SW 1271 (cell line): ENCODE measurements at places on chromosomes 3 and 15.

DNA sequence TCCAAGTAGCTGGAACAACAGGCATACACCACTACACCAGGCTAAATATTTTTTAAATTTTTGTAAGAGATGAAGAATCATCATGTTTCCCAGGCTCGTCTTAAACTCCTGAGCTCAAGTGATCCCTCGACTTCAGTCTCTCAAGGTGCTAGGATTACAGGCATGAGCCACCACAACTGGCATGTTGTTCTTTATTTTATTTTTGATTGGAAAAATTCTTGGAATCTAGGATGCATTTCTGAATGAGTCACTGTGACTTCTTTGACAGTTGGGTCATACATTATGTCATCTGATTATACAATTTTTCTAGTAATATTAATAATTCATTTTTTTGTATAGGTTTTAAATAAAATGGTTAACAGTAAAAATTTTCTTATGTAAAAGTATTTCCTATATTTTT is 870.2 kb downstream of the SI start:
- DNase-seq = no peak

GRCh38 chr3:123432832-123433523 is 15.9 kb downstream of the ADCY5 start:
- no peak for DNase-seq

DNA sequence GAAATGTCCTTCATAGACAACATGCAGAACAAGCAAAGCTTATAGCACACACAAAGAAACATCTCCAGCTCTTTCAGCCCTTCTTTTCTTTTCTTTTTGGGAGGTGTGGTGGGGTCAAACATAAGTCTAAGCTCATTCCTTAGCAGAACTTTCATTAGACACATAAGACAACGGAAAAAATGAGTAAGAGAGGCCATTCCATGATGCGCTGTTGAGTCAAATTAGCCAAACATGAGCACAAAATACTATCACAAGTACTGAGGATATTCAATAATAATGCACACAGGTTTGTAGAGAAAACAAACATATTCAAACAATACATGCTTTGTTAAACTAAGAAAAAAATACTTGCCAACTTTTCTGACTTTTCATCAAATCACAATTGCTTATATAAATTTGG is 83.0 kb downstream of the PLOD2 start:
- no peak for DNase-seq

GRCh38 chr15:89647191-89647851 is 7.9 kb downstream of the KIF7 start:
- no peak for DNase-seq

DNA sequence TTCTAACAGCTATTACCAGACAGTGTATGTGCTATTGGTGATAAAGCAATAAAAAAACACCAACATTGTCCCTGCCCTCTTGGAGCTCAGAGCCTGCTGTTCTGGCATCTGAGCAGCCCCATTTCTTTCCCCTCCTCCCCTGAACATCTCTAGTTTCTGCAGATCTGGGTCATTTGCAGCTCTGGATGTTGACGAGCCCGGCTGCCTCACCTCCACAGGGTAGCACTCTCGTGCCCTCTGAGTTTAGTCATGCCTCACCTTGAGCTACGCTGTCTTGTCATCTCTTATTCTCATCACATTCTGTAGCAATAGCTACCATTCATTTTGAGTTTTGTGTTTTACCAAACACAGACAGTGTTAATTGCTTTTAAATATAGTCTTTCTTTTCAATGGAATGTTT is 30.0 kb upstream of the GPR171 start:
- no peak for DNase-seq

DNA sequence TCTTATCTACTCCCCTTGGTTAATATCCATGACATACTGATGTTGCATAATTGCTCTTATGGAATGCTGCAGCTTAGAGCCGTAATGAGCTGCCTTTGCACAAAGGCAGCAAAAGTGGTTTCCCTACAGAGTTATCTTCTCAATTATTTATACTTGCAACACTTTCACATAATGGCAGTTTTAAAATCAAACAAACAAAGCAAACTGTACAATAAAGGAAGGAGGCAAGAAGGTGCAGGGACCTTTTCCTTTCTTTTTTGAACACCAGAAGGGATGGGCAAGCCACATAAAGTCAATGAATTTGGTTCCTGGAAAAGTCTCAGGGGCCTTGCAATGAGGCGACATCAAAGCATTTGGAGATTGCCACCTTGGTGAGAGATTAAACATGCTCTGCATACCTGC is 188.0 kb downstream of the MEIS2 start:
- DNase-seq = no peak

GRCh38 chr3:167876620-167877281 is 141.2 kb downstream of the SERPINI1 start:
- DNase-seq = no peak

GRCh38 chr3:25405335-25405734 is 22.7 kb upstream of the RARB start:
- no peak for DNase-seq

DNA sequence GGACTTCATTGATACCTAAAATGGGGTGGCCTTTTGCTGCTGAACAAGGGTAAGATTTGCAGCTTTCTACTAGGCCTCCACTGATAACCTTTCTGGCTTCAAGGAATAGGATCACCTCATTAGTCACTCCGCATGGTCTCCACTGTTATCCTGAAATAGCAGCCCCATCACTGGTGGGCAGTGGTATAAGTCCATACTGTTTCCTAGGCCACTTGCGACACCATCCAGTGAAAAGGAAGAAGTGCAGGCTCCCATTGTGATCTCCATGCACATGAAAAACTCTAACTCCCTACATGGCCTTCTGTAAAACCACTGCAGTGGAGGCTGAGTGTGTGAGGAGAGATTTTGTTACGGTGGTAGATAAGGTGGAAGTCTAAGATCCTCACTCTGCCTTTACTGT is 1455.9 kb downstream of the SI start:
- DNase-seq = peak; percentile 5

- peak; percentile 26 for DNase-seq
Observed at GRCh38 chr15:85615930-85616329, 178.8 kb downstream of the KLHL25 start.

GRCh38 chr3:45368382-45368781 is 20.0 kb upstream of the LARS2 start:
- no peak for DNase-seq

DNA sequence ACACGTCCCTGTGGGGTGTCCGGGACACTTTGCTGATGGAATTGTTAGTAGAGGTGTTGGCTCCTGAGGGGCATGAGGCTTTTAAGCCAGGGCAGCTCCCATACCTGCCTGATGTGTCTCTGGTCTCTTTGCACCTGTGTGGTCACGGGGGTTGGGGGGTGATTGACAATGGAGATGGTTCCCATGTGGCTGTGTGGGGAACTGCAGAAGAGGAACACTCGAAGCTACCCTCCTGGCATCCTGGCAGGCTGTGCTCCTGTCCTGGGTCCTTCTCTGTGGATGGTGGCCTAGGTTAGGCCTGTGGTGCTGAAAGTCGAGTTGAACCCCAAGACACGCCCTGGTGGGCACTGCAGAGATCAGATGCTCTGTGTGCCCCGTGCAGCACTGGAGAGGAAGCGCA is 73.4 kb downstream of the HMCES start:
- no peak for DNase-seq

DNA sequence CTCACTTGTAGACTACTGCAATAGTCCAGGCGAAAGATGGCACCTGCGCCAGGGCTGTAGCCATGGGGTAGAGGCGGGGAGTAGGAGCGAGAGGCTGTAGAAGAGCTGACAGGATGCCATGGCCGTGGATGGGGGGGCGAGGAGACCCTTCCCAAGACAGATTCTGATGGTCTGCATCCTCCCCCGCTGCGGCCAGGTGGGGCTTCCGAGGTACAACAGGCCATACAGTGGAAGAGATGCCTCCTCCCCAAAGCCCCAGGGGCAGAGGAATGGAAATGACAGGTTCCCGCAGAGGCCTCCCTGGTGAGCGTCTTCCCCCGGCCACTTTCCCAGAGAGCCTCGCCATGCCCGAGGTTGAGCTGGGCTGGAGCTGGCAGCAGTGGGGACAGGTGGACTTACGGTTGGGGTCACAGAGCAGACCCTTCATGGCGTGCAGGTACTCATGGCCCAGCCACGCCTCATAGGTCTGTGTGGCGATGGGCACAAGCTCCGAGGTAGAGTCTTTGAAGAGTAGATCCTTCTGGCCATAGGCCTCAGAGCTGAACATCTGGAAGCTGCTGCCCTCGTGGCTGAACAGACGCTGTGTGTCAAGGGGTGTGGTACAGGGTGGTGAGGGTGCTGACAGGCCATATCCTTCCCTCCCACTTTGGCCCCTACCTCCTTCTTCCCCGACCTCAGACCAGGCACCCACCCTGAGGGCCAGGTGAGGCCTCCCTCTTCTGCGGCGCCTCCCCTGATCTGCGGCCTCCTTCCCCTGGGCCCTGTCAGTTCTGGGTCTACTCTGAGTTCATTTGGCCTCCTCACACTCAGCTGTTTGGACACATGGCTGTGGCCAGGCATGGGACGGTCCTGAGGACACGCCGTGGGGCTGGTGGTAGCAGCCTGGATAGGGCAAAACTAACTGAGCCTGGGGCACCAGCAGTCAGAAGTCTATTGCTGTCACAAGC is 13.6 kb downstream of the MELTF start:
- DNase-seq = no peak

- no peak for DNase-seq
Observed at GRCh38 chr3:44995142-44995770, 19.2 kb downstream of the EXOSC7 start.

- no peak for DNase-seq
Observed at GRCh38 chr3:121747976-121748375, 1.6 kb downstream of the GOLGB1 start.
